Stimulated activated CD4-positive, alpha-beta T cell treated with anti-CD3 and anti-CD28 coated beads, Interleukin-4, amount 100 ng/mL, for 1 hour (primary cell): ENCODE measurements at places on chromosomes 7 and 10.

GRCh38 chr10:96718304-96718990 is 1.9 kb downstream of the PIK3AP1 start:
- no peak for DNase-seq

- no peak for DNase-seq
Measured at GRCh38 chr7:158527915-158528502, 59.6 kb downstream of the PTPRN2 start.

- no peak for DNase-seq
Measured at GRCh38 chr10:74973741-74974392, 137.6 kb upstream of the SAMD8 start.

- no peak for DNase-seq
Measured at GRCh38 chr10:26863351-26864076, 2.8 kb upstream of the ABI1 start.

DNA sequence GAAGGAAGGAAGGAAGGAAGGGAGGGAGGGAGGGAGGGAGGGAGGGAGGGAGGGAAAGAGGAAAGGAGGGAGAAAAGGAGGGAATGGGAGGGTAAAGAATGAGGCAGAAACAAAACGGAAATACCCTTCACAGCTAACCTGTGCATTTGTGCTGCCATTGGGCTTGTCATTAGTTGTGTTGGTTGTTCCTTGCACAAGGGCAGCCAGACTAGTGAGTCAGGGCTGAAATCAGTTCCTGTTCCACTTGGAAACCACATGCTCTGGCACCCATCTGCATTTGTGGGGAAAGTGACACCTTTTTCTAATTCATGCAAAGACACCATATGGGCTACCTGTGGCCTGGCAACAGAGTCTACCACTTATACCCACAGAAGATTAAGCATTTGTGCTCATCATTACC is 1004.0 kb upstream of the C7orf33 start:
- DNase-seq, result no peak

- DNase-seq, result no peak
Measured at GRCh38 chr7:156151078-156151477, 338.8 kb upstream of the SHH start.

DNA sequence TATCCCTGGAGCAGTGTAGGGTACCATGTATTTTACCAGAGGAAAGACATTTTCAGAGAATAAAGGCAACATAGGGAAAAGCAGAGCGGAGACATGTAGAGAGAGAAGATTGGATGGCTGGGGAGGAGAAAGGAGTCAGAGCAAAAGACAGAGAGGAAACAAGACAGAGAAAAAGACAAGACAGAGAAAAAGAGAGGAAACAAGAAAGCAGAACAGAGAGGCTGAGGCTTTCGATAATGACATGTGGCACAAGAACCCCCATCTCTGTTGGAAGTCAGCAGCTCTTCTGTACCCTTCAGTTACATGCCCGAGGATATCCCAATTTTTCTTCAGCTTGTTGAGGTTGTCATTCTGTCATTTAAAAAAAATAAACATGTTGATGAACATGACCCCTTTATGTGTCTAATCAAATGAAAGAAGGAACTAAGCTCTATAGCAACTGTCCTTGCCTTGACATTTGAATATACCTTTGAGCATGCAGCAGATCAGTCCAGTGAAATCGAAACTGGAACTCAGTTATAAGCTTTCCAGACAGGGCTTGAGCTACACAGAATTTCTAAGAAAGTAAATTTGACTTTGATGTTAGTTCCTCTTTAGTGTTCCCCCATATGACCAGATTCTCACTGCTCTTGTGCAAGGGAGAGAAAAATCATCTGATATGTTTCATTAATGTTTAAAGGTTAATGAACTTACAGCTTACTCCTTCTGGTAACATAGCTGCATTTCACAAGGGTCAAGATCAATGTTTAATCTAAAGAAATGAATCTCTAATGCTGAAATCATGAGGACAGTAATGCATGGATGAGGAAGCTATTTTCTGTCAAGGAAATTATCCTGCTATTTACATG is 75.1 kb upstream of the SP4 start:
- DNase-seq, result no peak

DNA sequence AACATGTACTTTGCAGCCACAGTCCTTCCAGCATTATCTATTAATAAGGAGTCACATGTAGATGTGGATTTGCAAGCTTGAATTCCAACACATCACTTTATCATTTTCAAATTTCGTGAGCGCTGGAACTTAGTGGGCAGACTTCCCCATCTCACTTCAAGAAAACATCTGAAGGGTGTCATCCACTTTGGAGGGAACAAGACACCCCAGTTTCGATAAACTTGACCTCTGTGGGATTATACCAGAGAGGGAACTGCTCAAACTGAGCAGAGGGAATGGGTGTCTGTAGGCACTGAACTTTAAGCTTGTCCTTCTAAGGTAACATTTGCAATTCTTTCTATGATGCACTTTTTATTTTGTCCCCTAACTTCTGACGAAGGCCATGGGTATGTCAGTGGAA is 27.5 kb downstream of the ADRB1 start:
- no peak for DNase-seq

- DNase-seq, result no peak
Measured at GRCh38 chr7:94028768-94029167, 24.6 kb upstream of the BET1 start.

GRCh38 chr10:71263376-71263775 is 51.0 kb downstream of the UNC5B start:
- no peak for DNase-seq

DNA sequence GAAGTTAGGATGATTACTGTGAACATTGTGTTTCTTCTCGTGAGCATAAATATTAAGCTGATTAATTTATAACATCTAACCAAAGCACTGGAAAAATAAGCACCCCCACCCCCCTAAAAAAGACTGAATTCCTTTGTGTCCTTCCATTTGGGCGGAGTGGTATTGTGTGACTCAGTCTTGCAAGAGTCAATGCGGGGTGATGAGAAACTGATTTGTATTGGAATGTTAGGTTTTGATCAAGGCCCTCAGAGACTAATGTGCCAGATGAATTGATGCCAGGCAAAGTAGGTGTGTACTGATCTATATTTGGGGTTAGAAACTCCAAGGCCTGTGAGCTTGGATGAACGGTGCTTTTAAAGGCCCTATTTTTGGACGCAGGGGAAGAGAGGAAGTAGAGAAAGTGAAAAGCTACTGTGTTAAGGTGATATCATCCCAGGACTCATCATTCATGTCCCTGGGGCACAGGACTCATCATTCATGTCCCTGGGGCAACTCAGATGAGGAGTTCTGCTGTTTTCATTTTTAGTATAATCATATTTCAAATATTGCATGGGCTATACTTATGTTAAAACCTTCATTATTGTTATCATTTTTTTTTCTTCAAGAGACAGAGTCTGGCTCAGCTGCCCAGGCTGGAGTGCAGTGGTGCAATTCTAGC is 61.3 kb upstream of the PTN start:
- DNase-seq, result no peak

DNA sequence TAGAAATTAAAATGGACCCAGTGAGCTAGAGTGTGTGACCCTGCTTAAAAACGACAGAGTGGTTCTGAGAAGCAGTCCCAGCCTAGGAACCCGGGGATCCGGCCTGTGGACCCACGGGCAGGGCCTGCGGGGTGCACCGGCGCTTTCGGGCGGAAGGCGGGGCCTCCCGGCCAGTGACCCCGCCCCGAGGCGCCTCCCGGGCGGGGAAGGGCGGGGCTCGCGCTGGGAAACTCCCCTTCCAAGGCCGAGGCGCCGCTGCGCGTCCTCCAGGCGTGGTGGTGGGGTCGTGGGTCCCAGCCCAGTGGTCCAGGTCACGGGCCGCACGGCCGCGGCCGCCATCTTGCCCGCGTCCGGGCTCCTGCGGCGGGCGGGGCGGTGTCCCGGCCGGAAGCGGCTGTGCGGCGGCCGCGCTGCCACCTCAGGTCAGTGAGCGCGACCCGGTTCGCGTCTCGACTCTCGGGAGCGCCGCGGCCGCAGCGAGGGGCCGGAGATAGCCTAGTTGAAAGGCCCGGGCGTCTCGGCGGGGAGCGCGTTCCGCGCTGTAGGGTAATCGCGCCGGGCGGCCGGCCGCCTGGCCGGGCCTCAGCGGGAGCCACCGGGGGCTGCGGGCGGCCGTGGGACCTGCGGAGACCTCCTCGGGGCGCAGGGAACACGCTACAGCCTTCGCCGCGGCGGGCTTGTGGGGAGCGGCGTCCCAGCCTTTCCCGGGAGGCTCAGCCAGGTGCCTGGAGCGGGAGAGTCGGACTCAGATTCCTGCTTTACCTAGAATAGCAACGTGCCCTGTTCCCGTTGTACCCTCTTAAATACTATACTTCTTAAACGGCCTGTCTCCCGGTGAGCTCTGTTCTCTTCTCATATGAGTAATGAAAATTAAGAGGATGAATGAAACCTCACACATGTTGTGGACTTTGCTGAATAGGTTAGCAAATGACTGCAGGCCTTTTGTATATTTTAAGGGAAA is at the start of gene MIOS:
MIOS (plus strand) TSS at position 234 of the 961 bp plus-strand sequence. CDS start 5,592 bp downstream, outside the sequence.
- DNase-seq, result peak; percentile 81

GRCh38 chr10:71696628-71697326 is 22.8 kb downstream of the C10orf105 start:
- peak; percentile 75 for DNase-seq

DNA sequence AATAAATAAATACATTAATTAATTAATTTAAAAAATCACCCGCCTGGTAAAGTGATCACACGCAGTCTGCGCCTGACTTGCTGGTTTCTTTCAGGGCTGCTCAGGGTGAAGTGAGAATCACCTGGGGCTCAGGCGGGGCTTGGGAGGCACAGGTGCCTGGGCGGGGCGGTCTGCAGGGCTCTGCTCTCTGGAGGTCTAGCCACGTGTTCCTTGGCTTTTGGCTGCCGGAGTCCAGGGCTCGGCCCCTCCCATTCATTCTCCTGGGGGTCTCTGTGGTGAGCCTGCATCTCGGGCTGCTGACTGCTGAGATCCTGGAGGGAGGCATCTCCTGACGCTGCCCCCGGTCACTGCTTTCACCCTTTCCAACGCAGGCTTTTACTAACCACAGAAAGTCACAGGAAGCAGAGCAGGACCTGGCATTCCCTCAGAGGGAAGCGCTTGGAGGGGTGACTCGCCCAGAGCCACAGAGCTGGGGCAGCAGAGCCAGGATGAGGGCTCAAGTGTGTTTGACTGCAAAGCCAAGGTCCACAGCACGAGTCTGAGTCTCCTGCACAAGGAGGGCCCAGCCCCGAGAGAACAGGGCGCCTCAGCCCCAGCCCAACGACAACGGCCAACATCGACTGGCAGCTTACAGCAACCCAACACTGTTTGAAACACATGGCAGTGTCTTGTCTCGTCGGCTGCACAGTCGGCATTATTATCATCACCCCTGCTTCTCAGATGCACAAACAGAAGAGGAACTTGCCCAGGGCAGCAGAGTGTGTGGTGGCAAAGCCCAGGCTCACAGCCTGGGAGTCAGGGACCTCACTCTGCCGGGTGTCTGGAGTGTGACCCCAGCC is 22.4 kb upstream of the MNX1 start:
- no peak for DNase-seq

DNA sequence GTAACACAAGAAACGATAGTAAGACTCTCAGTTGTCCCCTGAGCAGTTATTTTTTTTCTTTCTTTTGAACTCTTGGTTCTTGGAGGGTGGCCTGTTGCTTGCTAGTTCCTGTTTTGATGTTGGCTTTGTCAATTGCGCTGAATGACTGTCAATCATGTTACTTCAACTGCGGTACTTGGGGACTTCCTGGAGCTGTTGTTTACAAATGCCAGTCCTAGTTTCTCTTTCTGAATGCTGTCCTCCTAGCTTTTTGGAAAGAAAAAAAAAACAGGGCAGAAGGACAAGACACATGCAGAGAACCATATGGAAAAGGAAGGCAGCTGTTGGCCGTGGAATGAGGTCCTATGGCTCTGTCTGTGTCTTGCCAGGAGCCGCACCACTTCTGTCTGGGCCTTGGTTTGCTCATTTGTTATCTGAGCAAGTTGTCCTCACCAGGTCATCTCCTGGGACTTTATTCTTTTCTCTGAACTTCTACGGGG is 7.0 kb upstream of the PDCD4 start:
- DNase-seq, result no peak

- DNase-seq, result no peak
Measured at GRCh38 chr10:95234951-95235350, 40.9 kb downstream of the ACSM6 start.

DNA sequence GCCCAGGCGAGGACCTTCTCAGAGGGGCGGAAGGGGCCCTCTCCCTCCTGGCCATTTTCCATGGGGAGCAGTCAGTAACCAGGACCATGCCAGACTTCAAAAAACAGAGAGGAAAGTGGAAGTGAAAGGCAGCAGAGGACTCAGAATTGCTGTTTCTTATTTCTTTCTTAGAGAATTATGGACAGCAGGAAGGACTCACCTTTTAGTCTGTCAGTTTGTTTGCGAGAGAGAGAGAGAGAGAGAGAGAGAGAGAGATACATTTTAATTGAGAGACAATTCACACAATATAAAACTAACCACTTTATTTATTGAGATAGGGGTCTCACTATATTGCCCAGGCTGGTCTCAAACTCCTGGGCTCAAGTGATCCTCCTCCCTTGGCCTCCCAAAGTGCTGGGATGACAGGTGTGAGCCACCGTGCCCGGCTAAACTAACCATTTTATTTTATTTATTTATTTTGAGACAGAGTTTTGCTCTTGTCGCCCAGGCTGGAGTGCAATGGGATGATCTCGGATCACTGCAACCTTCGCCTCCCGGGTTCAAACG is 24.5 kb downstream of the SCD start:
- DNase-seq, result no peak

GRCh38 chr7:142511801-142512200 is 237.5 kb upstream of the PRSS1 start:
- no peak for DNase-seq

- no peak for DNase-seq
Measured at GRCh38 chr7:136501151-136501550, 367.3 kb upstream of the CHRM2 start.

GRCh38 chr7:26588511-26588910 is 275.9 kb downstream of the SKAP2 start:
- DNase-seq, result no peak

DNA sequence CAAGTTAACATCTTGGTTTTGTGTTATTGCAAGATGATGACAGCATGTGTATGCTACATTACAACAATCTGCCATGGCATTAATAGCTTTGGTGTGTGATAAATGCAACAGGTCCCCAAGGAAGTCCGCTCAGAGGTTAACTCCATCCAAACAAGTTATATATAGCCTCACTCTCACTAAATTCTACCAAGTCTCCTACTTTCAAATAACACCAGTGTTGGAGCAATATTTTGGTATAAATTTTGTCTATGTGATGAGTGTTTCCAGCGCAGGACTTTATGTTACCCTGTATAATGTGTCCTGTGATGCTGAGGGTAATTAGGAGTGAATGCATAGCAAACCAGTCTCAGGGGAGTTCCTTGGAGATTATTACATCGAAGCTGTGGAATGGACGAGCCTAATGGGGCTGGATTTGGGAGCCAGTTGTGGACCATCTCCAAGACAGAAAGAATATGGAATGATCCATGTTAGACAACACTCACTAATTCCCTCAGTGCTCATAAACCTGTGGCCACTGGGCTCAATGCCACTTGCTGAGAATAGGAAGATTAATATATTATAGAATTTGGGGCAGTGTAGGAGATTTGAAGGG is 127.6 kb upstream of the CXCL12 start:
- DNase-seq, result no peak

- DNase-seq, result no peak
Measured at GRCh38 chr7:90345016-90345415, 1.5 kb upstream of the GTPBP10 start.

GRCh38 chr10:127734753-127735152 is 2.2 kb upstream of the FOXI2 start:
- DNase-seq, result no peak

GRCh38 chr10:84356928-84357327 is 28.5 kb downstream of the CCSER2 start:
- DNase-seq, result no peak

GRCh38 chr7:141575654-141576448 is 24.6 kb downstream of the AGK start:
- DNase-seq, result no peak

GRCh38 chr10:114064151-114065048 is 20.7 kb downstream of the ADRB1 start:
- no peak for DNase-seq
